ENCODE measurements at places on chromosomes 6 and 20.

GRCh38 chr6:88490908-88491264, 324.7 kb upstream of the CNR1 start:
- no peak for DNase-seq

DNA sequence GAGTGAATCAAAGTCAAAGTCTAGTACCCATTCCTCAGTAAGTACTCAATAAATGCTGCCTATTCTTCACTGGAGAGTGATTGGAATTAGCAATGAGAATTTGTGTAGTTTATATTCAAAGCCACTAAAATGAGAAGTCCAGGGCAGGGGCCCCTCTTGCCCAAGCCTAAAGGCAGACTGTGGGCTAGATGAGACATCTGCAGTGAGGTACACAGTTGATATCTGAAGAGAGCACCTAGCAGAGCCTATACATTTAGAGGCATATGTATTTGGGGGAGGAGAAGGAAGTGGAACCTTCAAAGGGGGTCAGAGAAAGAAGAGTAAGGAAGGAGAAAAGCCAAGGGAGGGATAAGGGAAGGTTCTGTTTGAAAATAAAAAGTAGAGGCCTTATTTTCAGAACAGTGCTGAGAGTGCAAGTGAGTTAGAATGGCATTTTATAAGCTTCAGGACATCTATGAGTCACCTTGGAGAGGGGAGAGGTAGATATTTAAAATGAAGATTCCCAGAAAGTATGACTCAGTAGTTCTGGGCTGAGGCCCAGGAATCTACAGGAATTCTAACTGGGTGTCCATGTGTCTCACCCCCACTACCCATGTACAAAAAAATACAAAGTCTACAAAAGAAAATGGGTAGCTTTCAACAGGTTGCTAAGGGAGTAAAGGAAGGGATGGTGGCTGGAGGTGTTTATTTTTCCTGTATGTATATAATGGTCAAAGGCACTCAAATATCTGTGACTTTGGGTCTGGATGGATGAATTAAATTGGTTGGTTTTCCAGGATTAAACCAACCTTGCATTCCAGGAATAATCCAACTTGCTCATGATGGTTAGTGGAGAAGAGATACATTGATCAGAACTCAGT, 135.1 kb downstream of the ZFP64 start:
- DNase-seq = no peak

DNA sequence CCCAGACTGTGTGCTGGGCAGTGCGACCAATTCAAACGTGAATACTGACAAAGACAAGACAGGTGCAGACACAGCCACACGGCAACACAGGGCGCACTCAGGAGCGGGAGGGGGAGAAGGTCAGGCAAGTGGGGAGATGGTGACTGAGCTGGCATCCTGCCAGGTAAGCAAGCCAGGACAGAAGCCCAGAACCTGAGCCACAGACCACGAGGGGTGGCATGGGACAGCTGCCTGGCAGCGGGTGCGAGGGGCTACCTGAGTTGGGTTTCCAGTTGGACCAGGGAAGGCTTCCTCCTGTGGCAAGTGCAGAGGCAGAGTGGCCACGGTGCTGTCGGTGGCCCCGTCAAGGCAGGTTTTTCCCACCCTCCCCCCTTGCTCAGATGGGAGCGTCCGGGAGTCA, 215.2 kb upstream of the ARID1B start:
- DNase-seq = no peak

DNA sequence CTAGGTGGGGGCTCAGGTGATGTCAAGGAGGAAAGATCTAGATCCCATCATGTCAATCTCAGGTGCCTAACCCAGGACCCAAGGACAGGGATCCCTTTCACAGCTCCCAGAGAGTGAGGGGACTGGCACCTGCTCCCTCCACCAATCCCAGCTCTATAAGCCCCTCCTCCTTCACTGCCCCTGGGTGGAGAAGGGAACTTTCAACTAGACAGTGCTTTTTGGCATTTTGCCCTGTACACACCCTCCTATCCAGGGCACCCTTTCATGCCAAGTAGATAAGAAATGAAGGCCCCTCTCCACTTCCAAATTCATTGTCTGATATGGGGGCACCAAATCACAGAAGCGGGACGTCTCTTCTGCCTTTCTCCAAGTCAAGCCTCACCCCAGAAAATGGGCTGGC, 61.6 kb downstream of the MDGA1 start:
- DNase-seq = no peak

GRCh38 chr6:168999392-168999791, 254.3 kb downstream of the THBS2 start:
- DNase-seq = no peak

- no peak for DNase-seq
These were observed 25.4 kb upstream of the ZNF831 start for GRCh38 chr20:59138114-59138748.

DNA sequence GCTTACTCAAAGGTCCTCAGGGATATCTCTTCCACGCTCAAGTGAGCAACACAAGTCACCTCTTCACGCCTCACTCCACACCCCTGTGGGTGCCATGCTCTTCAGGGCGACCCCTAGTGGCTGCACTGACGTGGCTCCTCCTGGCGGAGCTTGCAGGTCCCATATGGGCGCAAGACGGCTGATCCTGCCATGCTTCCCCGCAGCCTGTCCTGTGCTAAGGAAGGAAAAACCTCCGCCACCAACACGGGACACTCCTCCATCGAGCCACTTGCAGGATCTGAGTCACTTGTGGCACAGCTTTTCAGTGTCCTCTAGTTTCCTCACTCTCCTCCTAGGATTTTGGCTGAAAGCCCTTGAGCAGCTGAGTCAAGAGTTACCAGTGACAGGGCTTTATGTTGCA, 90.7 kb downstream of the KHDC1L start:
- DNase-seq = no peak

- DNase-seq = no peak
These were observed 53.3 kb downstream of the SLC23A2 start for GRCh38 chr20:4947817-4948559.

- DNase-seq = no peak
These were observed 100.8 kb upstream of the FRMD1 start for GRCh38 chr6:168179702-168180382.

- no peak for DNase-seq
These were observed 246.8 kb upstream of the STXBP5 start for GRCh38 chr6:146957181-146958093.

- DNase-seq = no peak
These were observed 140.8 kb downstream of the PTPRK start for GRCh38 chr6:128379577-128379976.

DNA sequence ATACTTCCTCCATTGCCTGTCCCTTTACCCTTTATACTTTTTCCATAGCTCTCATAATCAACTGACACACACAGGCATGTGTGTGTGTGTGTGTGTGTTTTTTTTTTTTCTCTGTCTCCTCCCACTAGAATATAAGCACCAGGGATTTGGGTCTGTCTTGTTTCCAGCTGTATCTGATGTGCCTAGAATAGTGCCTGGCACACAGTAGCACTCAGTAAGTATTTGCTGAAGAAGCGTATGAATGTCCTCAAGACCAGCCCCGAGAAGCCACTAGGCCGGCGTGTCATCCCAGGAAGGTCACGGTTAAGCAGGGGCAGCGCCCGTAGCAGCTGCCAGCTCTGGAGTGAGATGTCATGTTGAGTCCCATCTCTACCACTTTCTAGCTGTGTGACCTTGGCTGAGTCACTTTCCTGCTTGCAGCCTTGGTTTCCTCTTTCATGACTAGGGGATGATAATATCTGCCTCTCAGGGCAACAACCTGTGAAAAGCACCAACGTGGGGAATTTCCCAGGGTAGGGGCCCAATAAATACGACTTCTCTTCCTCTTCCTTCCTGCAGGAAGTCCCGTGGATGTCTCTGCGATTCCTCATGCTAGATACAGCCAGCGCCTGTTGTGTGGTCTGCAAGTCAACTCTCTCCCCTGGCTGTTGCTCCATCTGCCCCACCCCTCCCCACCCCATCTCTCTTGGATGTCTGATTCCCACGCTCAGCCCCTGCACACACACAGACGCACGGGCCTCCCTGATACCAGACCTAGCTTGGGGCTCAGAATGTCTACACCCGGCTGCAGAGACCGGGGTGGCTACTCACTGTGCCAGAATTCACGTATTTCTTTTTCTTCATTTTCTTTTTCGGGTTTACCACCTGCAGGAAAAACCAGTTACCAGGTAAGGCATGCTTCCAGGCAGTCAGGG, 58.1 kb downstream of the RAB44 start:
- no peak for DNase-seq

DNA sequence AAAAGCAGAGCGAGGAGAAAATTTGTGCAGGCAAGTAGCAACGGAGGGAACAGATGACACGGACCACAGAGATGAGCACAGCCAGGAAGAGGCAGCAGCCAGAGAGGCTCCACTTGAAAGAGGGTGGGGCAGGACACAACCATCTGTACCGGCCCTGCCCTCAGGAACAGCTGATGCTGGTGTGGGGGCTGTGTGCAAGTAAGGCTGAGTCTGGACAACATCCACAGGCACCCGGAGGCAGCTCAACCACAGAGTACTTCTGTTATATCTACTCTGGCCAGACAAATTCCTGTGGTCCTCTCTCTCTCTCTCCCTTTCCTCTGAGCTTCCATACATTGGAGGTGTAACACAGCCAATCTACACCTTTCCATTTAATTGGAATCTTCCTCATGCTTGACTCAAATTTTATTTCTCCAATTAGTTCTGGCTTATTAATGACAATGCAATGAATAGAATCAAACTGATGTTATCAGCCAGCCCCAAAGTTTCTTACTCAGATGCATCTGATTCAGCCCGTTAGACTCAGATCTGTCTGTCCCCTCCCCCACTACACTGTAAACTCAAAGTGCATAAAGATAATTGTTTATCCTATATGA, 24.9 kb downstream of the KIF13A start:
- DNase-seq = no peak

- no peak for DNase-seq
These were observed 178.4 kb upstream of the EYA4 start for GRCh38 chr6:133062696-133063306.

DNA sequence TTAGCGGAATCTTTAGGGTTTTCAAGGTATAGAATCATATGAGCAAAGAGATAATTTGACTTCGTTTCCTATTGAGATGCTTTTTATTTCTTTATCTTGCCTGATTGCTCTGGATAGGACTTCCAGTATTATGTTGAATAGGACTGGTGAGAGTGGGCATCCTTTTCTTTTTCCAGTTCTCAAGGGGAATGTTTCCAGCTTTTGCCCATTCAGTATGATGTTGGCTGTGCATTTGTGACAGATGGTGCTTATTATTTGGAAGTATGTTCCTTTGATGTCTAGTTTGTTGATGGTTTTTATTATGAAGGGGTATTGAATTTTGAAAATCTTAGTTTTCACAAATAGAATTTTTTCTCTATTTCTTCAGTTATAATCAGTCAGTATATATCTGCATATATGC, 656.6 kb upstream of the MAP3K7 start:
- DNase-seq = no peak

- DNase-seq = no peak
These were observed 372.7 kb upstream of the RGS17 start for GRCh38 chr6:153503810-153504209.

DNA sequence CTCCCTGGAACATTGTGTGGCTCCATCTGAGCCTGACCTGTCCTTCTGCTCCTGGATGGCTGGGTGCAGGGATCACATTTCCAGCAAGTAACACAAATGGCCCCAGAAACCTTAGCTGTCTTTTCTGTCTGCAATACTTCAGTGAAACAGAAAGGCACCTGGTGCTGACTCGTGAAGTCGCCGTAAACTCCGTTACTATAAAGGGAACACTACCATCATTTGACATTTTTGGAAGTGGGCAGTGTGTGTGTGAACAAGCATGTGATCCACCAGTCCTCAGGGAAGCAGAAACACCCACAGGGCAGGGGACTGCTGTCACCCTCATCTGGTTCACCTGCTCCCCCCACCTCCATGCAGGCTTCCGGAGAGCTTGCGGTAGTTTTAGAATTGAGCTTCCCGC, 23.9 kb downstream of the SERPINB6 start:
- DNase-seq = no peak

GRCh38 chr6:81194374-81194773, 558.1 kb downstream of the TENT5A start:
- DNase-seq = no peak

DNA sequence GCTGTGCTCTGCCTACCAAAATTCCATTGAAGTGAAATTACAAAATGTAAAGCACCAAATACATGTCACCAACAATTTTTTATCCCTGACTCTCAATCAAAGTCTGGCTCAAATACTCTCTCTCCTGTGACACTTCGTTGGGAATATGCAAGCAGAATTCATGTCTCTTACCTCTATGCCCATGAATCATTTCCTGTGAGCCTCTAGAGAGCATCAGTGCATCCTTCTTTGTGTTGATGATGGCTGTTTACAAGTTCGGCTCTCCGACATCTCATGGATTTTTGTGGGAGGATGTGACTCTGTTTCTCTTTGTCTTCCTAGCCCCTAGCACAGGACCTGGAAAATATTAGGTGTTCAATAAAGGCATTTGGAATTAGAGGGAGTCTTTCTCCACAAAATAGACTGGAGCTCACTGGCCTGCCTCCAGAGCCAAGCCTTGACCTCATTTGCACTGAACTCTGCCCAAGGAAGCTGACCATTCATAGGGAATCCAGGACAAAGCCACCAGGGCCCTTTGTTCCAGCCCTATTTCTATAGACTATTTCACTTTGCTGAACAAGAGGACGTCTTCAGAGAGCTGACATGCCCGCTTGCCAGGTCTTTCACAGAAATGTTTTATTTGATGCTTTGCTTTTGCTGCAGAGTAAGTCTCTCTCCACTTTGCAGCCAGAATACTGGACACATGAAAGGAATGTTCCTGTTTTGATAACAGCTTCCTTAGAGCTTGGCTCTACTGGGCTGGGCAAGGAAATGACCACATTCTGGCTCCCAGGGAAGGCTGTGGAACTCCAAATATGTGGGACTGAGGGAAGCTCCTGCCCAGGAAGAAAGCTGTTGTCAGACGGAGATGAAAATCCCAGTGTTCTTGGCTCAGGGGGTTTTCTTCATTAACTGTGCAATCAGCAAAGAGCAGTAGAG, 194.5 kb upstream of the CDYL start:
- DNase-seq = no peak

DNA sequence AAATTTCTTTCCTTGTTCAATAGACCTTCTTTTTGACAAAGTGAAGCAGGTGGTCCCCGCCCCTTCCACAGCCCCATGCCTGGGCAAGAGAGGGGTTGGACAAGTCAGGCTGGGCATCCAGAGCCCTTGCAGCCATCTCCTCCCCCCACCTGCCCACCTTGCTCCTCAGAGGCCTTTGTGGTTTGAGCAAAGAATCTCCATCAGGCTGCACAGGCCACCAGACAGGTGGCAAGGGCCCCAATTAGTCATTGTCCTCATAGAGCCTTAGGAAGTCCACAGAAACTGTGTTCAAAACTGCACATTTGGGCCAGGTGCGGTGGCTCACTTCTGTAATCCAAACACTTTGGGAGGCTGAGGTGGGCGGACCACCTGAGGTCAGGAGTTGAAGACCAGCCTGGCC, 1.5 kb upstream of the MAPK13 start:
- DNase-seq = no peak

GRCh38 chr6:85449818-85450759, at the start of gene NT5E:
NT5E (plus strand) TSS chr6:85450083; CDS start chr6:85450140, 57 bp downstream.
- DNase-seq = no peak
